Effector memory CD8-positive, alpha-beta T cell (primary cell): ENCODE measurements at places on chromosomes 16 and 17.
A peak's percentile ranks its signal among the peaks of the same experiment; 100 is the strongest.

- no peaks in the 10 kb centered on the region for H3K27me3 ChIP-seq
- no peak for DNase-seq
- H3K27ac ChIP-seq, result no peak overlapping the region
- H3K36me3 ChIP-seq, result peaks cover 10% of the 10 kb centered on the region
- H3K4me1 ChIP-seq, result peaks cover 19% of the 10 kb centered on the region
- H3K4me3 ChIP-seq, result no peak overlapping the region
Observed at GRCh38 chr17:43396491-43397060, 2.2 kb upstream of the ARL4D start.

GRCh38 chr16:64437706-64438324 lies 684.0 kb downstream of the CDH11 start:
- H3K4me3 ChIP-seq, result no peak overlapping the region
- no peaks in the 10 kb centered on the region for H3K27me3 ChIP-seq
- no peak for DNase-seq
- H3K4me1 ChIP-seq, result no peaks in the 10 kb centered on the region
- no peak overlapping the region for H3K27ac ChIP-seq

GRCh38 chr17:48053758-48054237 lies 5.6 kb downstream of the NFE2L1 start:
- H3K4me3 ChIP-seq, result no peak overlapping the region
- peak overlapping the region; percentile 73 for H3K27ac ChIP-seq
- peaks cover 48% of the 10 kb centered on the region for H3K4me1 ChIP-seq

DNA sequence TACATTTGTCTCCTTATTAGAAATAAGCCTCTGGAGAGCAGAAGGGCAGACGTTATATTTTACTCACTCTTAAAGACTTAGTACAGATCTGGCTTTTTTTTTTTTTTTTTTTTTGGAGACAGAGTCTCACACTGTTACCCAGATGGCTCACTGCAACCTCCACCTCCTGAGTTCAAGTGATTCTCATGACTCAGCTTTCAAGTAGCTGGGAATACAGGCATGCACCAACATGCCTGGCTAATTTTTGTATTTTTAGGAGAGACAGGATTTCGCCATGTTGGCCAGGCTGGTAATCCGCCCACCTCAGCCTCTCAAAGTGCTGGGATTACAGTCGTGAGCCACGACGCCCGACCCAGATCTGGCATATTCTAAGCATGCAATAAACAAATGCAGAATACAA lies 36.4 kb upstream of the TMEM97 start:
- H3K36me3 ChIP-seq, result peaks cover 16% of the 10 kb centered on the region
- no peak overlapping the region for H3K4me3 ChIP-seq
- H3K27me3 ChIP-seq, result peaks cover 15% of the 10 kb centered on the region
- peaks cover 11% of the 10 kb centered on the region for H3K4me1 ChIP-seq
- no peak overlapping the region for H3K27ac ChIP-seq

DNA sequence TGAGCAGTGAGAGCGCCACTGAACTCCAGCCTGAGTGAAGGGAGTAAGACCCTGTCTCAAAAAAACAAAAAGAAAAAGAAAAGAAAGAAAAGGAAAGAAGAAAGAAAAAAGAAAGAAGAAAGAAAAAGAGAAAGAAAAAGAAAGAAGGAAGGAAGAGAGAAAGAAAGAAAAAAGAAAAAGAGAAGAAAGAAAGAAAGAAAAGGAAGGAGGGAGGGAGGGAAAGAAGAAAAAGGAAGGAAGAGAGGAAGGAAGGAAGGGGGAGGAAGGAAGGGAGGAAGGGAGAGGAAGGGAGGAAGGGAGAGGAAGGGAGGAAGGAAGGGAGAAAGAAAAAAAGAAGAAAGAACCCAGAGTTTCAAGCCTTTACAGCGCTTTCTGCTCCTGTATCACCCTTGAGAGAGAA lies 19.1 kb downstream of the GINS3 start:
- no peak for DNase-seq
- no peaks in the 10 kb centered on the region for H3K4me1 ChIP-seq
- H3K36me3 ChIP-seq, result no peaks in the 10 kb centered on the region
- H3K4me3 ChIP-seq, result no peak overlapping the region

- no peak overlapping the region for H3K4me3 ChIP-seq
- H3K27me3 ChIP-seq, result no peaks in the 10 kb centered on the region
- no peak for DNase-seq
- H3K27ac ChIP-seq, result no peak overlapping the region
- no peaks in the 10 kb centered on the region for H3K4me1 ChIP-seq
Observed at GRCh38 chr16:14616280-14616679, 13.8 kb downstream of the PARN start.

DNA sequence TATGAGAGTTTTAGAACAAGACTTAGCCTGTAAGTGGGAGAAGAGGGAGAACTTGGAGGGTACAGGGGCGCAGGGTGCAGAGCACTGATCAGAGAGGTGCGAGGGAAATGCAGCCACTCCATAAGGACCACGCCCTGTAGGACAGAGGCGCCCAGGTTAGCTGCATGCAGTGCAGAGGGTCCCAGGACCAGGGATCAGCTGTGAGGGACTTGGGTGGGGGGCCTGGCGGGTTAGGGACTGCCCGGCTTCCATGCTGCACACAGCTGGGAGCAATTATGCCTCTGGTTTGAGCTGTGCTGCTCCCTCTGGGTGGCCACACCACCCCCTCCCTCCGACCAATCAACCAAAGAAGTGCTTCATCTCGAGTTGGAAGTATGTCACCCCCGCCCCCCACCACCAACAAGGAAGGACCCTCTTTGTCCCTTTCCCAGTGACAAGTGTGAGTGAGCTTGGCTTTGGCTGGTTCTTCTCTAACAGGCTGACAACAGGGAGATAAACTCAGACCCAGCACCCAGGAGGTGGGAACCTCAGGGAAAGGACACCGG lies 22.2 kb upstream of the CLEC18A start:
- no peak overlapping the region for H3K27ac ChIP-seq
- no peak overlapping the region for H3K4me3 ChIP-seq
- H3K27me3 ChIP-seq, result no peaks in the 10 kb centered on the region
- peaks cover 2% of the 10 kb centered on the region for H3K4me1 ChIP-seq
- peaks cover 34% of the 10 kb centered on the region for H3K36me3 ChIP-seq
- DNase-seq, result no peak

DNA sequence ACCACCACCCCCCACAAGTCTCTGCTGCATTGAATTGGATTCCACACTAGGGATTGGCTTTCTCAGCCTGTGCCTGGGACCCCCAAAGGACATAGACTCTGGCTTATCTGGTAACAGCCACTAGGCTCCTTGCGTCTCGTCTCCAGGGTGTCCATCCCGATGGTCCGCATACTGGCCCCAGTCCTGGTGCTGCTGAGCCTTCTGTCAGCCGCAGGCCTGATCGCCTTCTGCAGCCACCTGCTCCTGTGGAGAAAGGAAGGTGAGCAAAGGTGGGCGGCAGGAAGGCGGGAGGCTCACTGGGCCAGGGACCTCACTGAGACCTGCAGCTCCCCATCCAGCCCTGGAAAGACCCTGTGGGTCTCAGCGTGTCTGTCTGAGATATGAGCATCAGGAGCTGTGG lies 8.1 kb downstream of the CD300LG start:
- no peak overlapping the region for H3K27ac ChIP-seq
- no peak overlapping the region for H3K4me3 ChIP-seq
- H3K27me3 ChIP-seq, result peaks cover 43% of the 10 kb centered on the region
- H3K4me1 ChIP-seq, result no peaks in the 10 kb centered on the region

GRCh38 chr17:52824542-52824941 lies 666.0 kb upstream of the CA10 start:
- H3K27ac ChIP-seq, result no peak overlapping the region
- DNase-seq, result no peak
- H3K4me3 ChIP-seq, result no peak overlapping the region
- no peaks in the 10 kb centered on the region for H3K27me3 ChIP-seq
- no peaks in the 10 kb centered on the region for H3K36me3 ChIP-seq

GRCh38 chr17:74460996-74461395 lies 5.4 kb upstream of the CD300A start:
- DNase-seq, result no peak
- no peaks in the 10 kb centered on the region for H3K27me3 ChIP-seq
- H3K27ac ChIP-seq, result peak overlapping the region; percentile 57
- H3K4me3 ChIP-seq, result no peak overlapping the region
- peaks cover 44% of the 10 kb centered on the region for H3K4me1 ChIP-seq

DNA sequence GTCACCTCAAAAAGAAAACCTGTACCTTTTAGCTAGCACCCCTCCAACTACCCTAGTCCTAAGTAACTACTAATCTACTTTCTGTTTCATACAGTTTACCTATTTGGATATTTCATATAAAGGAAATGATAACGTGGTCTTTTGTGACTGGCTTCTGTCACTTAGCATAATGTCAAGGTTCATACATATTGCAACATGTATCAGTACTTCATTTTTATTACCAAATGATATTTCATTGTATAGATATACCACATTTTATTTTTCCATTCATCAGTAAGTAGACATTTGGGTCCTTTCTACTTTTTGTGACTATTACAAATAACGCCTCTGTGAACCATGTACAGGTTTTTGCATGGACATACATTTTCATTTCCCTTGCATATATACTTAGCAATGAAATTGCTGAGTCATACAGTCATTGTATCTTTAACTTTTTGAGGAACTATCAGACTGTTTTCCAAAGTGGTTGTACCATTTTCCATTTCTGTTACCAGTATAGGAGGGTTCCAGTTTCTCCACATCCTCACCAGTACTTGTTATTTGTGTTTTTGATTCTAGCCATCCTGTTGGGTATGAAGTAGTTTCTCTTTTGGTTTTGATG lies 23.7 kb downstream of the MOSMO start:
- H3K4me3 ChIP-seq, result no peak overlapping the region
- no peak for DNase-seq
- H3K27ac ChIP-seq, result peak overlapping the region; percentile 25
- H3K36me3 ChIP-seq, result no peaks in the 10 kb centered on the region
- peaks cover 24% of the 10 kb centered on the region for H3K4me1 ChIP-seq

DNA sequence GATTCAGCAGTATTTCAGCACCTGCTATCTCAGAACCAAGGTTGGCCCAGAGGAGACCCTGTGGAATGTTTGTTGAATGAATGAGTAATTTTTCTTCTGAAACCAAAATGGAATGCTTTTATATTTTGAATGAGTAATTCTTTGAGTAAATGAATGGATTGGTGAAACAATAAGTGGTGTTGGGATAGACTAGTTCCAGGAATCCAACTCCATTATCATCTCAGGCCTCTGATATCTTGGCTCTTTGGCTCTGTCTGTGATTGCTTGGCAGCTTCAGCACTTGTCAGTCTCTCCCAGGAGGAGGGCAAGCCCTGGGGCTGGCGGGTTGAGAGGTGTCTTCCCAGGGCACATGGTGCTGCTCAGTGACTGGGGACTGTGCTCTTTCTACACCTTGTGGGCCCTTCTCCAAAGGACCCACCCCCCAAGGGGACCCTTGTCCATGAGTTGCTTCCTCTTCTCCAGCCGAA lies 284.4 kb upstream of the FOXF1 start:
- no peak for DNase-seq
- peaks cover 19% of the 10 kb centered on the region for H3K27me3 ChIP-seq
- no peak overlapping the region for H3K4me3 ChIP-seq
- H3K36me3 ChIP-seq, result no peaks in the 10 kb centered on the region
- H3K27ac ChIP-seq, result no peak overlapping the region

- peaks cover 15% of the 10 kb centered on the region for H3K4me1 ChIP-seq
- H3K4me3 ChIP-seq, result no peak overlapping the region
- H3K27me3 ChIP-seq, result no peaks in the 10 kb centered on the region
- DNase-seq, result no peak
Observed at GRCh38 chr17:73003487-73003886, 89.0 kb downstream of the SLC39A11 start.

DNA sequence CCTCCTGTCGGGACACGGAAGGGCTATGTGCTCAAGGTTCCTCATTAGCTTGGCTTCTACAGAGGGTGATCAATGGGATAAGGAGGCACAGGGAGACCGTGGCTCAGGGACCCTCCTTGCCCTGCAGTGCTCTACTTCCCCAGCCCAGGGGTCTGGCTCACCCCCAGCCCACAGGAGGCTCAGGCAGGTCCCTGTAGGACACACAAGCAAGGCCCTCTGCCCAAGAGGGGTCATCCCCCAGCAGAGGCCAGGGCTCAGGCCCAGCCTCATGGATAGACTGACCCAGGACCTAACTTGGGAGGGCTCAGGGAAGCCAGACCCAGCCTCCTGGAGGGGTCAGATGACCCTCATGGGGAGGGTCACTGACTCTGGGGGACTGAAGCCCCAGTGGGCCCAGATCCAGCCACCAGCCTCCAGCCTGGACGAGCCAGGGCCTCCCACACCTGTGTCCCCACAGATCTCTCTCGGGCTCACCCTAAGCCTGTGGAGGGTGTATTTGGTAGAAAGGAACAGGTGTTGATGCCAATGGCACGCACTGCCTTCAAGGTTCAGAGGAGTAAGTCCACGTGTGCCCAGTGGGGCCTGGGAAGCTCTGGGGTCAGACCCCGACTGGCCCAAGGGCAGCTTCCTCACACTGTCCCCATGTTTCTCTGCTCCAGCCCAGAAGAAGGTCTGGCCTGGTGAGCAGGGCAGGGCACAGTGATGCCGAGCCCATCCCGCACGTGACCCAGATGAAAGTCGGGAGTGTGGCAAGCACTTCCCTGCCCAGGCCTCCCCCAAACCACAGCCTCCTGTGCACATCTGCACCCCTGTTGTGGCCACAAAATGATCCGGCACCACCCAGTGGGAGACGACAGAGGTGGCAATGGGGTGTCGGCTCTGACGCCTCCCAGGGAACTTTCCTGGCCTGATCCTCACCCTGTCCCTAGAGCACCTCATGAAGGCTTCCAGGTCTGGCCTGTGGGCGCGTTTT lies 10.9 kb upstream of the KRTAP17-1 start:
- H3K36me3 ChIP-seq, result peaks cover 4% of the 10 kb centered on the region
- peak overlapping the region; percentile 54 for H3K4me3 ChIP-seq
- no peaks in the 10 kb centered on the region for H3K27me3 ChIP-seq

GRCh38 chr17:11996722-11997146 lies 541 bp downstream of the ZNF18 start:
- H3K27me3 ChIP-seq, result no peaks in the 10 kb centered on the region
- H3K36me3 ChIP-seq, result peaks cover 17% of the 10 kb centered on the region
- peak overlapping the region; percentile 81 for H3K4me3 ChIP-seq
- H3K27ac ChIP-seq, result peak overlapping the region; percentile 76
- H3K4me1 ChIP-seq, result peaks cover 29% of the 10 kb centered on the region

- peak overlapping the region; percentile 82 for H3K27ac ChIP-seq
- no peaks in the 10 kb centered on the region for H3K27me3 ChIP-seq
- peaks cover 4% of the 10 kb centered on the region for H3K36me3 ChIP-seq
- H3K4me3 ChIP-seq, result peak overlapping the region; percentile 54
- no peak for DNase-seq
- H3K4me1 ChIP-seq, result peaks cover 22% of the 10 kb centered on the region
Observed at GRCh38 chr16:30166202-30166902, 17.1 kb upstream of the CORO1A start.

DNA sequence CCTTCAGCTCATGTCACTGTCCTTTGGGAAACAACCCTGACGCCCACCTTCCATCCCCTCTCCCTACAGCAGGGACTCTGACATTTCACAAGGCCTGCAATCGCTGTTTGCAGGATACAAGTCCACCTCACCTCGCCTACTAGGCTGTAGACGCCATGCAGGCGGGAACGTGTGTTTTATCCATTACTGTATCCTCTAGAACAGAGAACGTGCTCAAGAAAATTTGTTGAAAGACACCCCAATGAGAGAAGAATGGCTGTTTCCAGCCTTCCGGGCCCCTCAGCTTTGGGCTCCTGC lies 1.5 kb upstream of the TTYH2 start:
- H3K4me1 ChIP-seq, result peaks cover 46% of the 10 kb centered on the region
- H3K4me3 ChIP-seq, result peak overlapping the region; percentile 88
- no peak for DNase-seq
- peaks cover 72% of the 10 kb centered on the region for H3K36me3 ChIP-seq
- H3K27ac ChIP-seq, result peak overlapping the region; percentile 86
